Left ventricle myocardium inferior (tissue), 1 donor: ENCODE measurements at places on chromosomes 1 and 21. TPM values are rescaled to one million over a fixed set of nuclear protein-coding genes. Genes with fewer than 3 reads are reported as not detected.
A peak's percentile ranks its signal among the peaks of the same experiment; 100 is the strongest.

DNA sequence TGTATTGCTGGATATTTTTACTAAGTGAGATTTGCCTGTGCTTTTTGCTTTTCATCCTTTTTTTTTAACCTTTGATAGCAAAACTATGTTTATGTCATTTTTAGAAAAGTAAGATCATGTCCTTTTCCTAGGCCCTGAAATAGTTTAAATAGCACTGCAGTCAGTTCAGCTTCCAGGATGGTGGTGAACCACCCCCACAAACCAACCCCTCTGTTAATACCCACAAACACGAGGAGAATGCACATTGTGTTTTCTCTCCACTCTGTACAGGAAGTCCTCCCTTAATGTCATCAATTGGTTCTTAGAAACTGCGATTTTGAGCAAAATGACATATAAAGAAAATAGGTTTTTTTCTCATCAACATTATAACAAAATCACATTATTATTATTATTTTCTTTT is 117.7 kb upstream of the DSCAM start:
- H3K27me3 ChIP-seq: peaks cover 37% of the 10 kb centered on the region
- no peak overlapping the region for H3K27ac ChIP-seq
- H3K36me3 ChIP-seq: no peaks in the 10 kb centered on the region

DNA sequence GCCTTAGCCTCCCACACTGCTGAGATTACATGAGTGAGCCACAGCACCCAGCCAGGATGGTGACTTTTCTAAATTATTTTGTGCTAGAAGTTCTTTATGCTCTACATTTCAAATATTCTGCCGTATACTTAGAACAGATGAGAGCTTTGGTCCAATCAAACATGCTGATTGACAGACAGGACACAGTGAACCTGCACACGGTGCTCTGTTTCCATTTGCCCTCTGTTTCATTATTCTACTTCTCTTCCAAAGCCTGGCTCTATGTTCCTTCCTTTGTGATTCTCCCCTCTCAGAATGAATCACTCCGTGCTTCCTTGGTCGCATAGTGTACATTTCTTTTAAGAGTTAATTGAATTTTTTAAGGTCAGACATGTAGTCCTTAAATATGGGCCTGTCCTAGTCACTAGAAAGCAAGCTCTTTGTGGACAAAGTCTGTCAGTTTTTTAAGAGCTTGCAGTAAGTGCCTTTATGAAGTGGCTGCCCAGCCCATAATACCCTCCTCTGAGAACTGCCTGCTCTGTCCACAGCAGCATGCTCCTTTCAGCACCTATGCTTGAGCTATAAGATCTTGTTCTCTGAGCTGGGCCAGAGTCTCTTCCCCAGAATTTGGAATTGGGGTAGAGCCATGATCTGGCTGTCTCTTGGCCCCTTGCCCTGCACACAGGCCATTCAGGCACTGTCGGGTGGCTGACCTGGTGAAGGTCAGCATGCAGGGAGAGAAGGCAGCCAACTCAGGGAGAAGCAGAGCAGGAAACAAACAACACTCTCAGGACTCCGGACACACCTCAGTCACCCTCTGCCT is 66.8 kb upstream of the SLC44A3 start:
- peaks cover 46% of the 10 kb centered on the region for H3K4me1 ChIP-seq
- H3K27ac ChIP-seq: peak overlapping the region; percentile 89
- DNase-seq: peak; percentile 75
- H3K27me3 ChIP-seq: no peaks in the 10 kb centered on the region

- H3K4me1 ChIP-seq: no peaks in the 10 kb centered on the region
- peak overlapping the region; percentile 36 for H3K27ac ChIP-seq
- no peak overlapping the region for H3K4me3 ChIP-seq
These were observed 244.9 kb upstream of the NRIP1 start for GRCh38 chr21:15309721-15310120.

GRCh38 chr1:174800216-174800851 is 199.4 kb upstream of the CACYBP start:
- no peaks in the 10 kb centered on the region for H3K36me3 ChIP-seq
- H3K27ac ChIP-seq: peak overlapping the region; percentile 61
- no peak for DNase-seq
- H3K27me3 ChIP-seq: no peaks in the 10 kb centered on the region

NTMT2 gene
- 5.7 TPM for total RNA-seq

DNA sequence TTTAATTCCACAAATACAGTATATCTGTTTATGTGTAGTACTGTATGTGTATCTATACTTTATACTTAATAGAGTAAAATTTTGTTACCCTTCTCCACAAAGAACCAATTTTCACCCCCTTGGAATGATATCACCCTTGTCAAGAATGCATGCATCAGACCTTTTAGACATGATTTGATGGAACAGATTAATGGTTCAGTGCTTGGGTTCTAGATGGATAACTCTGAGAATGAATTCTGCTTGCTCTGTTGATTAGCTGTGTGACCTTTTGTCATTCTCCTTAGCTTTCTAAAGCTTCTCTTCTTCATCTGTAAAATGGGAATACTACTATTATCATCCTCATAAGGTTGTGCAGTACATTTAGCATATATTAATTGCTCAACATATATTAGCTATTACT is 105.1 kb downstream of the NEK7 start:
- peaks cover 78% of the 10 kb centered on the region for H3K4me1 ChIP-seq
- no peak overlapping the region for H3K4me3 ChIP-seq
- peak overlapping the region; percentile 52 for H3K27ac ChIP-seq

- no peak for DNase-seq
- no peaks in the 10 kb centered on the region for H3K27me3 ChIP-seq
- peak overlapping the region; percentile 88 for H3K27ac ChIP-seq
- H3K36me3 ChIP-seq: no peaks in the 10 kb centered on the region
- H3K4me3 ChIP-seq: no peak overlapping the region
These were observed 29.0 kb downstream of the C1orf52 start for GRCh38 chr1:85230305-85230977.

PCSK9 gene
- total RNA-seq: not detected

GRCh38 chr1:156727926-156728598 is at the start of gene METTL25B:
TSS of gene METTL25B (plus strand) at chr1:156728469. CDS start at chr1:156729105, 636 bp downstream.
- H3K27me3 ChIP-seq: no peaks in the 10 kb centered on the region
- peak; percentile 82 for DNase-seq
- H3K4me3 ChIP-seq: peak within 1 kb of the TSS; percentile 72
- H3K36me3 ChIP-seq: peaks cover 39% of the 10 kb centered on the region
- H3K4me1 ChIP-seq: peaks cover 55% of the 10 kb centered on the region
- peak within 1 kb of the TSS; percentile 95 for H3K27ac ChIP-seq

GRCh38 chr1:228454238-228454637 is 32.9 kb upstream of the RNF187 start:
- peaks cover 51% of the 10 kb centered on the region for H3K4me1 ChIP-seq
- DNase-seq: no peak
- H3K36me3 ChIP-seq: no peaks in the 10 kb centered on the region

GRCh38 chr1:160993544-160994193 is 27.3 kb downstream of the F11R start:
- no peak for DNase-seq
- peaks cover 16% of the 10 kb centered on the region for H3K4me1 ChIP-seq
- peaks cover 4% of the 10 kb centered on the region for H3K36me3 ChIP-seq
- H3K27ac ChIP-seq: no peak overlapping the region
- no peaks in the 10 kb centered on the region for H3K27me3 ChIP-seq

DNA sequence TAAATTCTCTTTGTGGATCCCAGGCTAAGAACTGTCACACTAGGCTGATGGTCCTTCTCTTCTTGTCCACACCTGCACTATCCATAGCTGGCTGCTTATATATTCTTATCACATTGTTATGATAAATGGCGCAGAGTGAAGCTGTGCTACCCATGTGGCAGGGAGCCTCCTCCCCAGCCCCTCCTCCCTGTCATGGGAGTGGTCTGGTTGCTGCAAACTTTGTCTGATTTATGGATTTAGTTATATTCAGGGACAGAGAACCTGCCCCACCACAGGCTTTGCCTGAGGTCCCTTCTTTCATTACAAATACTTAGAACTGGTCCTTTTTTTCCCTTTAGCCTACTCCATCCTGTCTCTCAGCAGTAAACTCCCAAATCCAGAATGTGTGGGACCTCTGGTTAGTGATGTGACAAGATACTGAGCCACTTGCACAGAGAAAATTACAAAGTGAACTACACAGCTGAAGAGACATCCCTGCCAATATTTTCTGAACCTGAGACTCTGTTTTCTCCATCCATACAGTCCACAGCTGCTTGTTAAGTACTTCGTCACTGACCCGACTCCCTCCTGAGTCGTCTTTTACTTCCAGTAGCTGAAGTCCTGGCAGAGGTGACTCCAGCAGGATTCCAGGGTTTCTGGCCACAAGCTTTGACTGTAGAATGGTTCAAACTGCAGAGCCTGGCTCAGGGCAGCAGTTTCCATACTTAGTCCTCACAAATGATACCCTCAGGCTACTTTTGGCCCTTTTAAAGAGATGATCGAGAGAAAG is 37.6 kb downstream of the PTGFRN start:
- H3K4me1 ChIP-seq: peaks cover 64% of the 10 kb centered on the region
- H3K27me3 ChIP-seq: no peaks in the 10 kb centered on the region
- H3K36me3 ChIP-seq: peaks cover 25% of the 10 kb centered on the region
- no peak for DNase-seq
- H3K4me3 ChIP-seq: no peak overlapping the region

- no peaks in the 10 kb centered on the region for H3K27me3 ChIP-seq
- H3K4me3 ChIP-seq: no peak overlapping the region
- peaks cover 7% of the 10 kb centered on the region for H3K36me3 ChIP-seq
- H3K27ac ChIP-seq: no peak overlapping the region
- H3K4me1 ChIP-seq: no peaks in the 10 kb centered on the region
These were observed 589.7 kb downstream of the SMYD3 start for GRCh38 chr1:245917403-245917802.

DNA sequence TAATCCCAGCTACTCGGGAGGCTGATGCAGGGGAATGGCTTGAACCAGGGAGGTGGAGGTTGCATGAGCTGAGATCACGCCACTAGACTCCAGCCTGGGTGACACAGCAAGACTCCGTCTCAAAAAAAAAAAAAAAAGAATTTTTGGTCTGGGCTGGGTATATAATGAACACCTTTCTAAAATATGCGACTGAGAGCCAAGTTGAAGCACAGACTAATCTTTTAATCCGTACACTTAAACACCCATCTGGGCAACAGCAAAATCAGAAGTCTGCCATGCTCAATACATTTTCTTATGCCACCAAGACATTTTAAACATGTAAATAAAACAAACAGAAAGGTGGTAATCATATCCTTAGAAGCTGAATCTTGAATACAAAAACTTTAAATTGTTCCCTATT is 31.6 kb upstream of the ABCB10 start:
- H3K27me3 ChIP-seq: no peaks in the 10 kb centered on the region
- H3K36me3 ChIP-seq: peaks cover 34% of the 10 kb centered on the region
- DNase-seq: no peak

DNA sequence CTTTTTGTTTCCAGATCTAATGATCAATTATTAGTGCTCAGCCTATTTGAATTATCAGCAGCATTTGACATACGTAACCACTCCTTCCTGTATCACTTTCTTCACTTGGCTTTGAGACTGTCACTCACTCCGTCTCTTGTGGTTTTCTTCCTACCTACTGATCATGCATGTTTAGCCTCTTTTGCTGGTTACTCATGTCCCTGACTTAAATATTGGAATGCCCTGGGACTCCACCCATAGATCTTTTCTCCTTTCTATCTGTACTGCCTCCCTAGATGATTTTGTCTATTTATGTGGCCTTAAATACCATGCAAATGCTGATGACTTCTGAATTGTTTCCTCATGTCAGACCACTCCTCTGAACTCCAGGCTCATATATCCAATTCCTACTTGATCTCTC is 57.7 kb upstream of the PDE4B start:
- no peak for DNase-seq
- H3K4me3 ChIP-seq: no peak overlapping the region
- H3K27ac ChIP-seq: no peak overlapping the region
- H3K4me1 ChIP-seq: no peaks in the 10 kb centered on the region
- no peaks in the 10 kb centered on the region for H3K27me3 ChIP-seq

GRCh38 chr1:34286511-34286910 is 109.8 kb downstream of the C1orf94 start:
- H3K4me3 ChIP-seq: no peak overlapping the region
- DNase-seq: no peak
- H3K4me1 ChIP-seq: no peaks in the 10 kb centered on the region
- H3K27me3 ChIP-seq: peaks cover 68% of the 10 kb centered on the region

RCAN1 gene
- total RNA-seq: 75.3 TPM

- no peaks in the 10 kb centered on the region for H3K27me3 ChIP-seq
- H3K4me1 ChIP-seq: peaks cover 30% of the 10 kb centered on the region
- H3K4me3 ChIP-seq: no peak overlapping the region
- peaks cover 84% of the 10 kb centered on the region for H3K36me3 ChIP-seq
- H3K27ac ChIP-seq: peak overlapping the region; percentile 60
These were observed 14.6 kb downstream of the TNNT2 start for GRCh38 chr1:201362906-201363305.

HTR1D gene
- 0.08 TPM for total RNA-seq

GRCh38 chr1:195577748-195578147 is 1030.5 kb downstream of the KCNT2 start:
- no peak overlapping the region for H3K4me3 ChIP-seq
- no peaks in the 10 kb centered on the region for H3K4me1 ChIP-seq
- no peaks in the 10 kb centered on the region for H3K27me3 ChIP-seq

GRCh38 chr1:167500283-167500860 is 18.0 kb downstream of the CD247 start:
- no peaks in the 10 kb centered on the region for H3K36me3 ChIP-seq
- H3K27ac ChIP-seq: no peak overlapping the region
- no peak for DNase-seq

- no peak overlapping the region for H3K4me3 ChIP-seq
- H3K4me1 ChIP-seq: peaks cover 9% of the 10 kb centered on the region
- no peak overlapping the region for H3K27ac ChIP-seq
- DNase-seq: no peak
These were observed 23.0 kb downstream of the RGS2 start for GRCh38 chr1:192831706-192832355.

DNA sequence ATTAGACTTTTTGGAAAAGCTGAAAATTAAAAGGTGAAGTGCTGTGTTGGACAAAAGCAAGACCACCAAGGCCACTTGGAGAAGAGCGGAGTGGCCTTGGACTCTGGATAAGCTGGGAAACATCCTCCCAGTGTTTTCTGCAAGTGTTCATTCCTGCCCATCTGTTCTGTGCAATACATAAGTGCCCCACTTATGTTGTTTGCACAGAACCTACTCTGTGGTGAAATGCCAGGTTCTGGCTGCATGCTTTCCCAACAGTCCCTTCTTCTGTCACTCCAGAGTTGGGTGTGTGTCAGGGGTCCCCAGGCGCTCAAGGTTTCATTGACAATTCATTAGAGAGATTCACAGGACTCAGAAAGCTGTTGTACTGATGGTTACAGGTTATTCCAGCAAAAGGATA is 30.3 kb downstream of the NHLH2 start:
- no peaks in the 10 kb centered on the region for H3K36me3 ChIP-seq
- H3K4me1 ChIP-seq: peaks cover 24% of the 10 kb centered on the region
- no peak overlapping the region for H3K27ac ChIP-seq
- no peak overlapping the region for H3K4me3 ChIP-seq
